ENCODE measurements at places on chromosomes 1 and 21.

DNA sequence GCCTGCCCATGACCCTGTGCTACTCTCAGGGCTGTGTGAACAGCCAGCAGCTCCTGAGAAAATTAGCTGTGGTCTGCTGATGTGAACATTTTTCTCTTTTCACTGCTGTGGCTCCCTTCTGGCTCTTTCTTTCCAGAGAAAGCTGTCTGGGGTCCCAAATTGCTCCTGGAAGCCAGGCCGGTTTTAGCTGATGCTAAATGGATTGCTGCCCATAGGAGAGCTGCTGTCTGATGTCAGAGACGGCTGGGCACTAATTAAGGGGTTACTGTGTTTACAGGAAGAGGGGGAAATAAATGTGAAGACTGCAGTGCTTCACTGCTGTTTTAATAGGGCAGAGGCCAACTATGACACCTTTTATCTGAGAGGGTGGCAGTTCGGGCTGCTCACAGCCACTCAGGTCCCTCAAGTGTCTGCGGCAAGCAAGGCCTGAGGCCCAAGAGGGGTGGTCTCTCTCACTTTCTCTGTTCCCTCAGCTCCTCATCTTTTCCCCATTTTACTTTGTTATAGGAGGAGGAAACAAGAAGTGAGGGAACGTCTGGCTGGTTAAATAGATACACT, 106.0 kb upstream of the GNG12 start:
- no peak for DNase-seq

DNA sequence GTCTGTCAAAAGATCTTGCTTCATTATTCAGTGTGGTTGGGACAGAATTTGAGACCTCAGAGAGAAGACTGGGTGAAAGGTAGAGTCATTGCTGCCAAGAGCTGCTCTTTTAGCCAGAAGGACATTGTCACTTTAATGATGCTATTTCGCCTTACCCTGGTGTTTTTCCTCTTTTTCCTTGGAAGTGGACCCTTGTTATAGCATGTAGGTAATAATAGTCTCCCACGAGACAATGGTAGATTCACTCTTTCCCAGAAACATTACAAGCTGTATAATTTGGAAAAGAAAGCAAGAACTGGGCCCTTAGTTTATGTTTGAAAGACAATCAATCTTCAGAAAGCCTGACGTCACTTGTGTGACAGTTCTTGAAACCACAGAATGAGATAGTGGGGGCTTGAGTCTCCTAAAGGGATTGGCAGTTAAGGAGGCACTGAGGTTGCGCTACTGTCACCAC, 3.8 kb downstream of the SERTAD4 start:
- no peak for DNase-seq

DNA sequence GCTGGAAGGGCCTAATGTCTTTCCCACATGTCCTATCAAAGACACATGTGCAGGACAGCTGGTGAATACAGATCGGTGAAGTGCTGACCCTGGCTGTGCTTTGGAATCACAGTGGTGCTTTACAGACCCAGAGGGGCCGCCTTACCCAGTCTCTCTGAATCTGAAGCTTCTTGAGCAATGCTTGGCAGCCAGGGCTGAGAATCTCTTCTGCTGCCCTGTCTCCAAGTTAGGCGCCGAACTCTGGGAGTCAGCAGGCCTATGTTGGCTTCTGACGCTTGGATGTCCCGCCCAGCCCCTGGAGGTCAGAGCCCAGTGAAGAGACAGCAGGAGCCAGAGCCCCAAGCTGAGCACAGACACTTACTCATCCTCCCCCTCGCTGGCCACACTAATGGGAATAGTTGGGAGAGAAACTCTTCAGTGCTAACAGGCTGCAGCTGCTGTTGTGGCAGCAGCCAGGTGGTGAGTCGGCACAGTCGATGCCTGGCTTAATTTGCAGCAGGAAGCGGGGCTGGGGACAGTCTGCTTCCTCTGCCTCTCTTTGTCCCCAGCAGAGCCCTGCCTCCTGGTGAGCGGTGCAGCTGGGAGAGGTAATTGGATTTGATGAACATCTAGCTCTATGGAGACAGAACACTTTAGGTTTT, 68.1 kb downstream of the URB2 start:
- DNase-seq: peak; percentile 8

DNA sequence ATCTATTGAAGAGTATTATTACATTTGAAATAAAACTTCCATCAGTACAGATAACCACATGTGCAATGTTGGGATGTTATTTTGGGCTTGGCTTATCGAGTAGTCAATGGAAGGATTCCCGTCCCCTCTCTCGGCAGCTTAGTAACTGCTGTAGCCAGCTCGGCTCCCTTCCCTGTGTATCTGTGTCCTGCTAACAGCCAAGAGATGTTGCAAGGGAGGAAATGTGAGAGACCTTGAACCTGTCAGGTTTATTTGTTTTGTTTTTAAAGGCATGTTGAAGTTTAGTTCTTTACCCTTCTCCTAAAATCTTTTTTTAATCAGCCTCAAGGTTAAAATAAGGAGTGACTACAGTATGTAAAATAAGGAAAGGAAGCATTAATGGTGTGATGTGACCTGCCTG, 13.6 kb upstream of the TARS2 start:
- DNase-seq: no peak

GRCh38 chr21:44702973-44703730, 6.2 kb downstream of the KRTAP10-12 start:
- DNase-seq: no peak

DNA sequence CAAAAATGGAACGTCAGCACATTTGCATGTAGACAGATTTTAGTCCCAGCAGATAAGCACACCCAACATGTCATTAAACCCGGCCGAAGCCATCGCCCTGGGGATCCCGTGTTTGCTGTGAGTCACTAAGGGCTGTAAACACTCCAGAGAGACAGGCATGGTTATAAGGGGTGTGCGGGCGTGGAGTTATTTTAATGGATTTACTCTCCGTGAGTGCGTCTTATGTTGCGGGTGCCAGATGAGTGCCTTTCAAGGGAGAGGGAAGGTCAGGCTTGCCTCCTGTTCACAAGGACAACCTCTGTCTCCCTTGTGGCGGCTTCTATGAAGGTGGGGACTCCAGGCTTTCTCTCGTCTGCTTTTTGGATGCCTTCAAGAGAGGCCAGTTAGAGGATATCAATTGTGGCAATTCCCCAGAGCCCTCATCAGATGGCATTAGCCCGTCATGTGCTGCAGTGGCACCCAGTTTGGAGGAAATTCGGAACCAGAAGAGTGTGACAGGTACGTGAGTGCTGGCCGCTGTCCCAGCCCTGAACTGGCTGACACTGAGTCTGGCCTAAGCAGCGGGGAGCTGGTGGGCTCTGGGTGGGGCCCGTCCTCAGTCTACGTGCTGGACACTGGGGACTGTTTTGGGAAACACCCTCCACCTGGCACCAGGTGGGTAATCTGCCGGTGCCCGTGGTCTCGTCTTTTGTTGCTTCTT, 223.8 kb upstream of the TMEM51 start:
- no peak for DNase-seq

GRCh38 chr1:41466146-41466545, 18.3 kb downstream of the EDN2 start:
- DNase-seq: no peak

GRCh38 chr21:46039891-46040660, 57.8 kb upstream of the COL6A2 start:
- DNase-seq: no peak

DNA sequence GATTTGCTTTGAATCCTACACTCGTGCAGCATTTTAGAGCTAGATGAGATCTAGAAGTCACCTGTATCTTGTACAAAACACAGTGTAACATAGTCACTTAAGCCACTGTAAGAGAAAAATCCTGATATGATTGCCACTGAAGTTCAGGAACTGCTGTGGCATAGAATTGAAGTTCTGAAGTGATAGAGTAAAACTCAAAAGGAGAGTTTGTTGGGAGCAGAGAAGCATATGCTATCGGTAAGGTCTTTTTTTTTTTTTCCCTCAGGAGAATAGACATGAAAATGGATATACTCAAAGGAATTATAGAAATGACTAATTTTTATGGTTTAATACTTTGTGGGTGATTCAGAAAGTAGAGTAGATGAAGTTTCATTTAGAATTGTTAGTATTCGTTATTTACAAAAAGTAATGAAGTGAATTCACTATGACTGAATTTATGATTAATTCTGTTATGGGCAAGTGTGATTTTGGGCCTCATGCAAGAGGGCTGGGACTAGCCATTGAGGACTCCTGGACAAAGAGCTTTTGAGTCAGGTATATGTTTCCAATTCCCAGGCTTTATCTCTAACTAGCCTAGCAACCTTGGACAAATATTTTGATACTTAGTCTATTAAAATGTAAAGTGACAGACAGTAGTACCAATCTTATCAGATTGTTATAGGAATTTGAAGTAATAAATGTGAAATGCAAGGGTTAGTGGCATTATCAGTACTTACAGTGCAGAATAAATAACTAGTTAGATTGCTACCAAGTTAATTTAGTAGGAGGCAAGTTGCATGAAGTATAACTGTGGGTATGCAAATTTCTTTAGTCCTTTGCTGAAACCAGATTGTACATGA, 3.1 kb downstream of the KCTD3 start:
- no peak for DNase-seq

- DNase-seq: no peak
Measured at GRCh38 chr1:206704226-206704625, 19.5 kb downstream of the MAPKAPK2 start.

DNA sequence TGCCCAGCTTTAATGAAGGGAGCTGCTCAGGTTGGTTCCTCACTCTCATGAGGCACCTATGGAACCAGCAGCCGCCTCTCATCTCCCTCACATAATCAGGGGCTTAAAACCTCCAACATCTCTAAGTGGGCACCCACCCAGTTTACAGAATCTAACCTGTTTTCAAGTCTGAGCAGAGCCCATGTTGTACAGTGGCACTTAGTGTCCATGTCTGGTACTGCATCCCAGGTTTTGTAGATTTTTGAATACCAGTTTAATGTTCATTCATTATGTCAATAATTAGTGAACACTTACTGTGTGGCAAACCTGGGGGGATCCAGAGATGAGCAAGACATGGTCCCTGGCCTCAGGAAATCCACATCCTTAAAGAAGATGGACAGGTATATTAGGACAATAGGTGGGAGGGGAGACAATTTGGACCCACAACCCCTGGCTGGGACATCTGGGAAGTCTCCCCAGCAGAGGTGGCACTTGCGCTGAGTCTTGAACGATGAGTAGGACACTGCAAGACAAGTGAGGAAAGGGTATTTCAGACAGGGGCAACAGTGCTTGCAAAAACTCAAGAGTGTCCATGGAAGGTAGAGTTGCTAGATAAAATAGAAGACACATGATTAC, 83.3 kb downstream of the LACTBL1 start:
- peak; percentile 32 for DNase-seq

- DNase-seq: no peak
Measured at GRCh38 chr1:97758541-97759057, 162.2 kb downstream of the DPYD start.

DNA sequence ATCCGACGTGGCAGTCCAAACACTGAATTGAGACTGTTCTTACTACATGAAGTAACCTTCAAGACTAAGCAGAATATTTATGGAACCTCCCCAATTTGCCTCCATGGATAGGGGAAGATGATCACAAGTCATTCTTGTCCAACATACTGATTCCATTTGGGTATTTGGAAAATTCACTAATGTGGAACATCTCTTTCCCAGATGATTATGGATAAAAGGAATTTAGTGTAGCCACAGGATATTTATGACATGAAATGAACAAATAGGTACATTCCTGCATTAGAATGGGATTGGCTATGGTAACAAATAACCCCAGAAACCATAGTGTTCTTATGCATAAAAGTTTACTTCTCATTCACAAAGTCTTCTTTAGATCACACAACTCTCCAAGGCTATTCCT, 40.2 kb upstream of the SGIP1 start:
- DNase-seq: no peak

DNA sequence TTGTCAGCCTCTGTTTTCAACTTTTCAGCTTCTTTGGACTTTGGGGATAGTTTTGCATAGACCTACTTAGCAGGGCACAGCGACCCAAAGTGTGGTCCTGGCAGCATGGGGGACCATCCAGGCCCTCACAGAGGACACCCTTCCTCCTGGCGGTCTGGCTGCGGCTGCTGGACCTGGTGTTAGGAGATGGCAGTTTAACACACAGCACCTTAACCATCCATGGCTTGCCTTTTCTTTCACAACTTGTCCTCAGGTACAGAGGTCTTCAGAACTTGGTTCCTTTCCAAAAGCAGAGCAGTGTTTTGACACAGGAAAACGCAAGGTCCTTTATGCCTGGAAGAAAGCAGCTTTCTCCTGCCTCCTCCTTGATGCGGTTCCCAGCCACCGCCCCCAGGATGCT, 68.1 kb downstream of the RHOU start:
- DNase-seq: no peak

GRCh38 chr1:22236166-22236565, 93.3 kb upstream of the WNT4 start:
- DNase-seq: no peak

Data from midbrain (tissue), 1 donor.